ENCODE measurements at places on chromosomes 16 and 17.

- no peak for DNase-seq
Measured at GRCh38 chr17:43431714-43432523, 33.1 kb downstream of the ARL4D start.

DNA sequence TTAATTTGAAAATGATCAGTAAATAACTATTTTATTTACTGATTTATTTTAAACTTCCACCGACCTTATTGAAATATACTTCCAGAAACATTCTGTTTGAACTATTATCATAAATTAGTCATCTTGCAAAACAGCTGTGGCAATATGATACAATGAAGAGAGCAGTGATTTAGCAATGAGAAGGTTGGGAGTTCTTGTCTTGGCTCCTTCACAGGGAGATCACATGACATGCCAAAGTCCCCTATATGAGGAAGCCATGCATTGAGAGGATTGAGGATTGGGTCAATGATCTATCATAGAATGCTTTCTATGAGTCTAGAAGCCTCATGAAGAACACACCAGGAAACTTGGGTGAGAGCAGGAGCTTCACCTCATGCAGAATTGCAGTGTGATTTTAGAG, 222.7 kb downstream of the LGALS9B start:
- DNase-seq, result no peak

DNA sequence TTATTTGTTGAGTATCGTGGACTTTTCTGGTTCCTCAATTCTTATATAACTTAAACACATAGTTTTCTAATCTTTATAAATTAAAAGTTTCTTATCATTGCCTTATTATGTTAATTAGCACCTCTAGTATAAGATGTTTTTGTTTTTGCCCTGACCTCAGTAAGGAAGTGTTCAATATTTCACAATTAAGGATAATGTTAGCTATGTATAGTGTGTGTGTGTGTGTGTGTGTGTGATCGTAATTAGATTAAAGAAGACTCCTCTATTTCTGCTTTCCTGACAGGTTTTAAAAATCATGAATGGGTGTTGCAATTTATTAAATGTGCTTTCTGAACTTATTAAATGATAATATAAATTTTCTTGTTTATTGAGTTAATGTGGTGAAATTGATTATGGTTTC, 12.0 kb downstream of the IL21R start:
- no peak for DNase-seq

DNA sequence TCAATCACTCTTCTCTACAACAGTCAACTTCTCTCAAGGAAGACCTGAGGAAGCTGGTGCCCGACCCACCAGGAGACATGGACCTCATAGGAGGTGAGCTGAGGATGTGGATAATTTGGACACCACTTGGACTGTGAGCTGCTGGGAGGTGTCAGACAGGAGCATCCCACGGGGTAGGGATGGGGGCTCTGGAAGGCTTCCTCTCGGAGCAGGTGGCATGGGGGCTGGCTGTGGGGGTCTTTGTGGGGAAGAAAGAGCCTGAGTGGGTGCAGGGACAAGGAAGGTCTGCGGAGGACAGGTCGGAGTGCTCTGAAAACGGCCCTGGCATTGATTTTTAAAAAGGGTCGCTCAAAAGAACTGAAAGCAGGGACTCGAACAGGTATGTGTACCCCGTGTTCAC, 64.0 kb downstream of the TBC1D16 start:
- no peak for DNase-seq

- DNase-seq, result no peak
Measured at GRCh38 chr16:50831751-50832150, 89.9 kb downstream of the CYLD start.

DNA sequence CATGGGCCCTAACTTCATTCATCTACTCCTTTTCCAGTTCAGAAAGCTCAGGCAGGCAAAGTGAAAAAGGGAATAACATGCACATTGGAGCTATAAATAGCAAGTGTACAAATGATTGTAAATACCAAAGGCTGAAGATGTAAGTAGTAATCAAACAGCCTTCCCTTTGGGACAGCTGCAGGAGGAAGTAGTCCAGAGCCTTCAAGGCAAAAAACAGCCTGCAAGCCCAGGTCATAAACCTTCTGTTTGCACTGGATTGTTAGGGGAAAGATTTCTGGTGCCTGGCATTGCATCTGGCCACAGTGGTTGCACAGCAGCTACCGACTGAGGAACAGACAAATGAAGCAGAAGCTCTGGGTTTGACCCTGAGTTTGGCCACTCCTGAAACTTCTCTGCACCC, 98.6 kb upstream of the PMFBP1 start:
- DNase-seq, result no peak

- no peak for DNase-seq
Measured at GRCh38 chr17:44010966-44011647, 3.7 kb downstream of the TMEM101 start.

GRCh38 chr17:64331366-64331765, 59.3 kb downstream of the PECAM1 start:
- DNase-seq, result no peak

- no peak for DNase-seq
Measured at GRCh38 chr17:42754782-42755181, 6.2 kb upstream of the RAMP2 start.
